Mucosa of descending colon (tissue), 3 donors: ENCODE measurements at places on chromosomes 16 and 17. TPM values are rescaled to one million over a fixed set of nuclear protein-coding genes. Genes with fewer than 3 reads are reported as not detected.

DNA sequence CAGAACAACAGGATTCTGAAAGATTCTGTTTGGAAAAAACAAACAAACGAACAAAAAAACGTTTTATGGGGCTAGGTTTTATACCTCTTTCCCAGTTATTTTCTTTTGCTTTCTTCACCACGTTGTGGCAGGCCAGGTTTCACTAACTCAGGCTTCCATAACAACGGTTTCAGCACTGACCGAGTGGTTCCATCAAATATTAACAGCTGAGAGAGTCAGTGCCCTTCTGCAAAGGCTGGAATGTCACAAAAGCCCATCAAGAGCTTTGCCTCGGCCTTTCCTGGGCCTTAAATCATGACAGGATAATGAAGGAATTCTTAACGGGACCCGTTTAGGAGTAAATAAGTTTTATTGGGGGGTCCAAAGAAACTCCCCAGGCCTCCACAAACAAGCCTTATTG, 34.2 kb downstream of the MPHOSPH6 start:
- DNase-seq: no peak

SLC47A2 gene
- 0.28 TPM for total RNA-seq

DNA sequence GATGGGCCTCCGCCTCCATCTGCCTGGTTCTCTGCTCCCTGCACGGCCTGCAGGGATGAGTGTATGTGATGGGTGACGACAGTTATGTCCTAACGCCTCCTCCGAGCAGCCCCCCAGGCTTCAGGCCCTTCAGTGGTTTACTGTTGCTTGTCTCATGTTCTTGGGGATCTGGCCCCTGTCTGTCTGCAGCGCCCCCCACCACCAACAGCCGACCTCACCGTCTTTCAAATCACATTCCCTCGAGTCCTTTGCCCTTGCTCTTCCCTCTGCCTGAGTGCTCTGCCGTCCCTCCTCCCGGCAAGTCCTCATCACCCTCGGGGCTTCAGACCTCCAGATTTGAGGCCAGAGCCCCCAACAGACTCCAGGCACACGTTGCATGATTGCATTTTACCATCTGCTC, 18.2 kb downstream of the METTL22 start:
- no peak for DNase-seq

GRCh38 chr17:14398766-14399165, 97.9 kb downstream of the HS3ST3B1 start:
- DNase-seq: no peak

GRCh38 chr17:4903051-4903818, at the start of gene CHRNE:
CHRNE (minus strand) TSS chr17:4903098; CDS start chr17:4903063, 35 bp downstream.
- DNase-seq: peak; percentile 74

AARSD1 gene
- total RNA-seq: 30.7 TPM

GRCh38 chr16:1823821-1824220, 2.8 kb downstream of the HAGH start:
- DNase-seq: no peak

DNA sequence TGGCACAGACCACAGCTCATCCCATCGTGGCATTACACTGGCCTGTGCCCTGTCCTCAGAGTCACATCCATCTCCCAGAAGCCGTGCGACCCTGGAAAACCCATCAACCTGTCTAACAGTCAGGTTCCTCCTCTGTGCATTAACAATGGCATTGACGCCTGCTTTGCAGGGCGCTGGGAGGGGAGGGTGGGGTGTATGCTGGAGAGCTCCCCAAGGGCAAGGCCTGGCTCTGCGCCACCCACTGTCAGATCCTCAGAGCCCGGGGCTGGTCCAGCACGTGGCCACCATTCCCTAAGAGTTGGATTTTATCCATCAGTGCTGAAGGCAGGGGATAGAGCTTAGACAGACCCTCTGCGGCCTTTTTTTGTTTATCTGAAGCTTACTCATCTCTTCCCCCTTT, 28.7 kb downstream of the NOS2 start:
- no peak for DNase-seq

- no peak for DNase-seq
These were observed 264.0 kb downstream of the XYLT1 start for GRCh38 chr16:17206712-17207111.

GRCh38 chr17:72710202-72710601, 382.3 kb downstream of the SLC39A11 start:
- DNase-seq: no peak

GRCh38 chr16:67364600-67365235, 28.6 kb downstream of the TPPP3 start:
- DNase-seq: no peak

DNA sequence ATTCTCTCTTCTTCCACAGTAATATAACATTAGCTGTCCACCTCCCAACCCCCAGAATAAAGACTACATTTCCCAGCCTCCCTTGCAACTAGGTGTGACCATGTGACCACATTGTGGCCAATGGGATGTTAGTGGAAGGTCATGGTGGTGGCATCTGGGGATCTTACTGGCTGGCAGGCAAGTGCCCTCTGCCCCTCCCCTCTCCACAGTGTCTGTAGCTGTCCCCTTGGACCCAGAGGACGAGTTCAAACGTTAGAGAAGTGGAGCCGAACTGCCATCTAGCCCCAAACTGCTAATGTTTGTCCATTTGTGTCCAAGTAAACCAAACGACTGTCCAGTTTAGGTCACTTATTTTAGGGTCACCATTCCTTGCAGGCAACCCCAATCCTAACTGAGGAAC, 26.6 kb upstream of the KCNG4 start:
- peak; percentile 38 for DNase-seq

GRCh38 chr16:17921357-17921978, 415.1 kb downstream of the NPIPA8 start:
- DNase-seq: no peak

ZP2 gene
- not detected for total RNA-seq

DNA sequence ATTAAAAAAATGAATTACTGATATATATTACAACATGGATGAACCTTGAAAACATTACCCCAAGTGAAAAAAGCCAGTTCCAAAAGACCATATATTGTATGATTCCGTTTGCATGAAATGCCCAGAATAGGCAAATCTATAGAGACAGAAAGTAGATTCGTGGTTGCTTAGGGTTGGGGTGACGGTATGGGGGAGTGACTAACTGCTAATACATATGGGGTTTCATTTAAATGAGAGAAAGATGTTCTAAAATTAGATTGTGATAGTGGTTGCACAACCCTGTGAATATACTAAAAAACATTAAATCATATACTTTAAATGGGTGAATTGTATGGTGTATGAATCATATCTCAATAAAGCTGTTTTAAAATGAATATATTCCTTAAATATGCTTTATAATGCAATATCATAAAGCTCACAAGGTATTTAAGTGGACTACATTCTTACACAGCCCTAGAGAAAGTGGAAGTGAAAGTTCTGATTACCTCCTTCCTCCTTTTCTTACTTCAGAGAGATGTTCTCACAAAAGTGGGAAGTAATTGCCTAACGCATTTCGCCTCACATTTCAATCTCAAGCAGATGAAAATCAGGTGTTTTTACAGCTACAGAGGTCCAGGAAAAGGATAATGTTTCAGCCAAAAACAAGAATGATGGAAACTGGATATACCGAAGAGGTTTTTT, 142.7 kb upstream of the GNAO1 start:
- DNase-seq: no peak

EPX gene
- total RNA-seq: not detected

GRCh38 chr16:47377154-47377553, 83.7 kb downstream of the ITFG1 start:
- DNase-seq: no peak

- peak; percentile 83 for DNase-seq
These were observed 11.5 kb downstream of the RMI2 start for GRCh38 chr16:11356573-11357331.

GRCh38 chr16:79508294-79508693, 92.2 kb downstream of the MAF start:
- DNase-seq: no peak

- DNase-seq: no peak
These were observed 144.0 kb upstream of the CDC42EP4 start for GRCh38 chr17:73455767-73456166.

CLEC3A gene
- total RNA-seq: not detected

- no peak for DNase-seq
These were observed 58.8 kb downstream of the CEP95 start for GRCh38 chr17:64565563-64565962.

- DNase-seq: no peak
These were observed 61.4 kb upstream of the ARHGAP44 start for GRCh38 chr17:12727881-12728280.

- DNase-seq: no peak
These were observed 39.3 kb downstream of the ARHGAP27 start for GRCh38 chr17:45393411-45393810.

DNA sequence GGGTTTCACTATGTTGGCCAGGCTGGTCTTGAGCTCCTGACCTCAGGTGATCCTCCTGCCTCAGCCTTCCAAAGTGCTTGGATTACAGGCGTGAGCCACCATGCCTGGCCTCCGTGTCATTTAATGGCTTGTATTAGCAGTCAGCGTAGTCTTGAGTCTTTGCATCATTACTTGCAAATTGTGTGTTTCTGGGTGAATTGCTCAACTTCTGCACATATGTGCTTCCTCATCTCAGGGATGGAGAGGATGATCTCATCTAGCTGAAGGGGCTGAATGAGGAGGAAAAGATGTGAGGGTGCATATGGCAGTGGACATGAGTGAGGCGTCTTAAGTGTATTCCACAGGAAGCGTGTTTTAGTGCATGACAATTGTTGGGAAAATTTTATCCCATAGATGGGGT, 155.8 kb downstream of the SNX29 start:
- DNase-seq: no peak

DNA sequence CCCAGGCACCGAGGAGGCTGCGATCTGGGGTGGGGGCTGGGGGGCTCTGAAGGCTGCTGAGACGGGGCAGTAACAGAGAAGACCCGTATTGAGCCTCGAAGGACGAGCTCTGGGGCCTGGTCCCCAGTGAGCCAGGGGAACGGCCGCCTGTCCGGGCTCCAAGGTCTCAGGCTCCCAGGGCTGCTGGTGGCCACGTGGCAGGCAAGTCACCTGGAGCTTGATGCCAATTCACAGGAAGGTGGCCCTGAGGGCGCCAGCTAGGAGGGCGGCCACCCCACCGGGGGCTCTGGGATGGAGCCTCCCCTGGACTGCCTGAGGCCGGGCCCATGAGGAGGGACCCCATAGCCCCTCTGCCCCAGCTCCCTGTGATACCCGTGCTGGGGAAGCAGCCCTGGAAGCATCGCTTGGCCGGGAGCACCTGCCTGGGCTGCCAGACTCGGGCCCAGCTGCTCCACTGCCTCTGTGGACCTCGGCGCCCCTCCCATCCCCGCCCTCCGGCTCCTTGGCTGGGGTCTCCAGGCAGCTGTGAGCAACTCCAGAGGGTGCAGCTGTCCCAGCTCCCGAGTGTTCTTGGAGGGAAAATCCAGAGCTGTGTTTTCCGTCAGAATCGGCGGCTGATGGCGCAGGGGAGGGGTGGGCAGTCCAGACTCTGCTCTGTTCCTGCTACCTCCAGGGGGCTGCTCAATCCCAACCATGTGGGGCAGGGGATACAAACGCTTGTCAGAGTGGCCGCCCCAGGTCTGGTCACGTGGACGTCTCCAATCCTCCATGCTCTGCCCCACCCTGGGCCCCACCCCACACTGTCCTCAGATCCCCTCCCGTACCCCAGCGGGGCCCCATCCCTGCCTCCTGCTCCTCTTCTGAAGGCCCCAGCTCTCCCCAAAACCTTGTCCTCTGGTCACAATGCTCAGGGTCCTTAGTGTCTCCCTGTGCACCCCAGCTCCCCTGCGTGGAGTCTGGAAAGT, 67.2 kb upstream of the GNG13 start:
- peak; percentile 47 for DNase-seq

- DNase-seq: no peak
These were observed 69.8 kb downstream of the NXN start for GRCh38 chr17:909642-910323.

DNA sequence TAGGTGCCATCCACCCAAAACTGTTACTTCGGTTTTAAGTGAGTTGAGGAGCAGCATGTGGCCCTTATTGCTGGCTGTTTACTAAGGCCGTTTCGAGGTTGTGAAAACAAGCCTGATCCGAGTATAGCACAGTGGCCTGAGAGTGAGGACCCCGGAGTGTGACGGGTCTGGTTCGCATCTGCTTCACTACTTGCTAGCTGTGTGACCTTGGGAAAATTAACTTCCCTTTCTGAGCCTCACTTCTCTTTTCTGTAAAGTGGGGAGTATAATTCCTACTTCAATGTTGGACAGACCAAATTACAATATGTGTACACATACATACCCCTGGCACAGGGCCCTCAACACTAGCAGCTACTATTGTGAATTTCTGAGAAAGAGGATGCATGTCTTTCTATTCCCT, 11.7 kb upstream of the HEATR6 start:
- no peak for DNase-seq

GRCh38 chr17:51638971-51639370, 378.6 kb downstream of the UTP18 start:
- DNase-seq: no peak

- DNase-seq: no peak
These were observed 26.0 kb downstream of the NGFR start for GRCh38 chr17:49521088-49521450.

DNA sequence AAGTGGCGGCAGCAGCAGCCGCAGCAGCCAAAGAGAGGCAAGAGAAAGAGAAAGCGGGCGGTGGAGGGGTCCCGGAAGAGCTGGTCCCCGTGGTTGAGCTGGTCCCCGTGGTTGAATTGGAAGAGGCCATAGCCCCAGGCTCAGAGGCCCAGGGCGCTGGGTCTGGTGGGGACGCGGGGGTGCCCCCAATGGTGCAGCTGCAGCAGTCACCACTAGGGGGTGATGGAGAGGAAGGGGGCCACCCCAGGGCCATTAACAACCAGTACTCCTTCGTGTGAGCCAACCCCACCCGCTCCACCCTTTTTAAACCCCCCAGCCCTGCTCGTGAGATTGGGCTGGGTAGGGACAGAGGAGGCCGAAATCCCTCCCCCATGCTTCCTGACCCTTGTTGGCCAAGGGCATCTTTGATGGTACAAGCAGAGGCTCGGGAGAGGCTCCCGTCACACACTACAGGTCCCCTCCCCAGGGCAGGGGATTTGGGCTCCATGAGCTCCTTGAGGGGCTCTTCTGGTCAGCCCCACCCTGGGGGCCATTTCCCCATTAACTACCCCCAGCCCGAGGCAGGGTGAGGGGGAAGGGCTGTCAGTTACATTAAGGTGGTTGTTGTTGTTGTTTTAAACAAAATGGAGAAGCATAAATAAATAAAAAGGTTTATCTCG, 4.6 kb upstream of the ATP2A1 start:
- peak; percentile 53 for DNase-seq

GRCh38 chr17:8964801-8965393, 610 bp downstream of the PIK3R5 start:
- peak; percentile 72 for DNase-seq

DNA sequence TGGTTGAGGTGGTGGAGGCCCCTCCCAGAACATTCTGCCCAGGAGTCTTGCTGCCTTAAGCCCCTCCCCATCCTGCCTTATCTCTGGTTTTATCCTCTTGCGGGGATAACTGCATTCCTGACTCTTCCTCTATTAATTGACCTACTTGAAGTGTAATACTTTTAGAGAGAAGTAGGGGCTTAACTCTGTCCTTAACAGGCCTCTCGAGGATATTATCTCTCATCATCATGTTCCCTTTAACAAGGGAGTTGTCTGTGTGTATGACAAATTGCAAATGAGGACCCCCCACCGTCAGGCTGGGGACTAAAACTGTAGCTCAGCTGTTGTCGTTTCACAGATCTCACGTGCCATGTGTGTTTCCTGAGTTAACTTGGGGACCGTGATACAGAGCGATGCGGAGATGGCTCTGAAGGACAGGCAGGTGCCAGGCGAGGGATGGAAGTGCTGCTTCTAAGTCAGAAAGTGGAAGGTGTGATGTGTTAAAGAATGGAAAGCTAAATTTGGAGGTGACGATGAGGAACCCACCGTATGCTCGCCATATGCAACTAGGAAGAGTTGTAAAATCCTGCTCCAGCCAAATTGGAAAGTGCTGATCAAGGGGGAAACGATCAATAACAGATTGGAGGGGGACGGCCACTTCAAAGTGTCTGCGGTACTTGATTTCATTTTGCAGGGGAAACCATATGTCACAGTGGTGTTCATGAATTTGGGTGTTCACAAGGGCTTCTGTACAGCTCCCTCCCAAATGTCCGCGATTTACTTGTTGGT, 106.3 kb downstream of the RPTOR start:
- DNase-seq: no peak
